Activated gamma-delta T cell treated with anti-CD3 and anti-CD28 coated beads, Interleukin-2, amount 50 U/mL, for 16 hours (primary cell): ENCODE measurements at places on chromosomes 1 and 21.

GRCh38 chr1:64327119-64327518 lies 123.7 kb downstream of the UBE2U start:
- no peak for DNase-seq

- no peak for DNase-seq
Measured at GRCh38 chr1:246153796-246154212, 353.3 kb downstream of the SMYD3 start.

- peak; percentile 85 for DNase-seq
Measured at GRCh38 chr1:11719313-11720032, 16.5 kb upstream of the AGTRAP start.

DNA sequence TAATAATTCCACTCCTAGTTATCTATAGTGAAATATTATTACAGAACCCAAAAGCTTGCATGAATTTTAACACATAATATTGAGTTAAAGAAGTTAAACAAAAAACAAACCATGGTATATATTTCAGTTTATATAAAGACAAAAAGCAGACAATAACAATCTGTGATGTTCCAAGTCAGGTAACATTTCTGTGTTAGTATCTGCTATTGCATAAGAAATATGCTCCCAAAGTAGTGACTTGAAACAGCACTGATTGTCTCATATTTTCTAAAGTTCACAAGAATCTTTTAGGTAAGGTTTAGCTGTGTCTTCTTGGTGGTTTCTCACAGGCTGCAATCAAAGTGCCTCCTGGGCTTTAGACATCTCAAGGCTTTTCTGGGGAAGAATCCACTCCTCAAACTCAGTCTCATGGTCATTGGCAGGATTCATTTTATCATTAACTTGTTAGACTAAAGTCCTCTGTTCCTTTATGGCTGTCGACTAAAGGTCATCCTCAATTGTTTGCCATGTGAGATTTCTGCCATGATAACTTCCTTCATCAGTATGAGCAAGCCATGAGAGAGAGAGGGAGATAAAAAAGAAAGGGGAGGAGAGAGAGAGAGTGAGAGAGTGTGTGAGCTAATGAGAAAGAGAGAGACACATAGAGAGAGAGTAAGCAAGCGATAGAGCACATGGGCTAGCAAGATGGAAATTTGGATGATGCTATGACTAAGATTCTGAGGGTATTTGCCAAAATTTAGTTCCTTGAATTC lies 19.9 kb downstream of the GBP1 start:
- no peak for DNase-seq

DNA sequence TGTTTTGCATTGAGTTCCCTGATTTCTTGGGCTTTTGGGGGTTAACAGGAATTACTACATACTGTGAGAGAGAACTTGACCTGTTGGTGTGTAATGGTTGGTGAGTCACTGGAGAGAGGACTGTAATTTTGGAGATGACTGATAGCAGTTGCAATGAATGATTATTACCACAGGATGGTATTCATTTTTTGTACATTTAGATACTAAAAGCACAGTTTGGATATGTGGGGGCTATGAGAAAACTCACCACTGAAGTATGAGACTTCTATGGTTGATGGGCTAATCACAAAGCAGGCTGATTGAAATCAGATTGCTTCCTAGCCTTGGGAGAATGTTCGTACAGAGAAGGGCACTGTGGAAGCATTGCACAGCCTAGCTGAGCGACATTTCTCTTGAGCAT lies 1571.3 kb upstream of the PRMT6 start:
- no peak for DNase-seq
